ENCODE measurements at places on chromosomes 2 and 18. TPM values are rescaled to one million over a fixed set of nuclear protein-coding genes. Genes with fewer than 3 reads are reported as not detected.

The SKOR2 gene
- not detected for total RNA-seq

DNA sequence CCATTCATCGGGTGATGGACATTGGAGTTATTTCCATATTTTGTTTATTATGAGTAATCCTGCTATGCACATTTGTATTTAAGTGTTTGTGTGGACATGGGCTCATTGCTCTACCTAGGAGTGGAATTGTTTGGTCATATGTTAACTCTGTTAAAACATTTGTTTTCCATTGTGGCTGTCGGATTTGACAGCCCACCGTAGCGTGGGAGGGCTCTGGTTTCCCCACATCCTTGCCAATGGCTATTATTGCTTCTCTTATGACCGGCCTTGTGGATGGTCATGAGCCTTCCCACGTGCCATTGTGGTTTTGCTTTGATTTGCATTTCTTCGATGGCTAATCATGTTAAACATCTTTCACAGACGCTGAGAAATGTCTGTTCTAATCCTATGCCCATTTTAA is 92.0 kb downstream of the ZNF236 start:
- no peak overlapping the region for H3K4me3 ChIP-seq
- DNase-seq = no peak
- no peak overlapping the region for H3K27ac ChIP-seq

The GPBAR1 gene
- total RNA-seq = 0.36 TPM

- H3K27ac ChIP-seq = no peak overlapping the region
- no peak for DNase-seq
- H3K4me3 ChIP-seq = no peak overlapping the region
- H3K36me3 ChIP-seq = no peaks in the 10 kb centered on the region
These were observed 10.9 kb downstream of the LIPG start for GRCh38 chr18:49572611-49573345.

DNA sequence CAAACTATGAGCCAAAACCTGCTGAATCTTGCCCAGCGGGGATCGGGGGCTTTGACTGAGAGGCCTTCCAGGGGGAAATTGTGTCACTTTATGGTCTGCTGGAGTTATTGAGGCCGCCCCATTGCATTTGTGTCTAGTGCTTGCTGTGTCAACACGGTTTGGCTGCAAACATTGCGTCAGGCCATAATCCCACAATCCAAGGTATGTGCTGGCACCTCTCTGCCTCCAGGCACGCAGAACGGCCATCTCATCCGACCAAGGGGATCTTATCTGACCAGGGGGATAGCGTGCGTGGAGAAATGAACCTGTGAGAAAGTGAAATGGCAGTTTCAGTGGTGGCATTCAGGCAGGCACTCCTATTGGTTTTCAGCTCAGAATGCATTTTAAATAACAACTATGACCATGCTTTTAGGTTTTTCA is 18.1 kb upstream of the LYPD6B start:
- H3K36me3 ChIP-seq = no peaks in the 10 kb centered on the region
- H3K4me1 ChIP-seq = no peaks in the 10 kb centered on the region
- no peak overlapping the region for H3K4me3 ChIP-seq
- no peak for DNase-seq
- H3K27ac ChIP-seq = no peak overlapping the region

GRCh38 chr2:47916412-47916811 is 10.1 kb upstream of the FBXO11 start:
- H3K27me3 ChIP-seq = no peaks in the 10 kb centered on the region
- no peak for DNase-seq
- H3K4me1 ChIP-seq = no peaks in the 10 kb centered on the region

- H3K27ac ChIP-seq = no peak overlapping the region
- no peak overlapping the region for H3K4me3 ChIP-seq
- H3K36me3 ChIP-seq = no peaks in the 10 kb centered on the region
- H3K27me3 ChIP-seq = peaks cover 14% of the 10 kb centered on the region
These were observed 42.4 kb downstream of the MRPL35 start for GRCh38 chr2:86241611-86242010.

DNA sequence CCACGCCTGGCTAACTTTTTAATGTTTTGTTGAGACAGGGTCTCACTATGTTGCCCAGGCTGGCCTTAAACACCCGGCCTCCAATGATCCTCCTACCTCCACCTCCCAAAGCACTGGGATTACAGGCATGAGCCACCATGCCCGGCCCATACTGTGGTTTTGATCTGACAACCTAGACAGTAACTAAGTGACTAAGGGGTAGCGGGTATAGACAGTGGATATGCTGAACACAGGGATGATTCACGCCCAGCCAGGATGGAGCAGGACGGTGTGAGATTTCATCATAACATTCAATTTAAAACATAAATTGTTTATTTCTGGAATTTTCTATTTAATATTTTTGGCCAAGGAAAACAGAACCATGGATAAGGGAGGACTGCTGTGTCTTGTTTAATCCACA is 36.0 kb upstream of the YPEL5 start:
- peak; percentile 66 for DNase-seq
- H3K4me1 ChIP-seq = peaks cover 32% of the 10 kb centered on the region
- H3K27ac ChIP-seq = no peak overlapping the region

The REG3A gene
- total RNA-seq = not detected
